ENCODE measurements at places on chromosomes 5 and 9.
A peak's percentile ranks its signal among the peaks of the same experiment; 100 is the strongest.

- peak; percentile 2 for DNase-seq
Measured at GRCh38 chr5:67996596-67996995, 219.0 kb upstream of the PIK3R1 start.

DNA sequence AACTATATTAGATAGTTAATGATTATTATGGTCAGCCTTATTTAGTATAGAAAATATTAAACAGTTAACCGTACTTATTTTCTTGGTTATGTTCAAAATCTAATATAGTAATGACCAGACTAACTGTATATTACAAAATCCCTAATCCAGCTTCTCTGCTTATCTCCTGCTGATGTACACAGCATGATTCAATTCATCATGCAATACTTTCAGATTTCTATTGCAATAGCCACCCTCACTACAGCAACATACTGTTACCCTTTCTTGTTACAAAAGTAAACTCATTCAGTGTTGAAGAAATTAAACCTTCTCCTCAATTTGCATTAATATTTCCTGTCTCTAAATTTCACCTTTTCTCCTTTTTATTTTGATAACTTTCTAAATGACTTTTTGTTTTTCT is 1375.0 kb upstream of the NUDT12 start:
- no peak for DNase-seq

DNA sequence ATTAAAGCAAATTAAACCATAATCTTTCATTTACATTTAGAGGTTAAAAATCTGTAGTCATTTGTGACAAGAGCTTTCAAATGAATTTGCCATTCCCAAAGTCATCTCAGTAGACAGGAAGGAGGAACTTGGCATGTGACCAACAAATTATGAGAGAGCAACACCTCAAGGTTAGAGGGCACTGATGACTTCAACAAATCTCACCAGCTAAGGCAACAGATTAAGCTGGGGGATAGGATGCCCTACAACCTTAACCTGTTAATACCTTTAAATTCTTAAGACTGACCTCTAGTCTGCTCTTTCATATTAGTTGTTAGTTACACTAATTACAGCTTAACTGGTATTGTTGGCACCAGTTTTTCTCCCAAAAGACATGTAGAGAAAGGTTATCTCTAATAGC is 18.4 kb downstream of the POU5F2 start:
- peak; percentile 52 for DNase-seq

- peak; percentile 51 for DNase-seq
Measured at GRCh38 chr5:122415030-122415800, 103.2 kb downstream of the SNCAIP start.

- peak; percentile 77 for DNase-seq
Measured at GRCh38 chr9:32581512-32582143, 8.7 kb upstream of the NDUFB6 start.

Measured in erythroblast (primary cell).